SHP77 (cell line): ENCODE measurements at places on chromosomes 4 and X.

DNA sequence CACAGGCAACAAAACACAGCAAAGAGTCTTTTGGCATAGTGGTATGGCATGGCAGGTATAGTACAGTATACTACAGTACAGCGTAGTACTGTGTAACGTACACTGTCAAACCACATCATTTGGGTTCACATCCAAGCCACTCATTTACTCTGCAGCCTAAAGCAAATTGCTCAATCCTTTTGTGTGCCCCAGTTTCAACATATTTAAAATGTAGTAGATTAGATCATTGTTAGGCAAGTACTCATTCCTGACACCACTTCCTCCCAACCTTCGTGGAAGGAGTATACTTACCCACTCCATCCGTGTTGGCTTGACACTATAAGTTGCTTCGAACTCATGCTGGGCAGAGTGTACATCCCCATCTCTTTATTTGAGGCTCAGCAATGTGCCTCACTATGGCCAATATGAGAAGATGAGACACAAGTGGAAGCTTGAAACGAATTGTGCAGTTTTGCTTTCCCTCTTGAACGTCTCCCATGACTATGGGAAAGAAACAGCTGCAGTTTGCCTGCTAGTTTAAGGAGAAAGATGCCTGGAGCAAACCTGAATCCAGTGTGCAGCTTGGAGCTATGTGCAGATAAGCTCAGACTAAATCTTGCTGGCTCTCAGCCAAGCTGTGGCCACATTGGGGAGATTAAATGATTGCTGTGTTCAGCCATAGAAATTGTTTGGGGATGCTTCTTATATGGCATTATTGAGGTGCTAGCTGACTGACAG lies 85.7 kb upstream of the TBL1X start:
- DNase-seq: no peak

- no peak for DNase-seq
Observed at GRCh38 chr4:80265571-80266252, 752 bp upstream of the FGF5 start.

GRCh38 chr4:110381784-110382183 lies 94.2 kb upstream of the ENPEP start:
- no peak for DNase-seq

DNA sequence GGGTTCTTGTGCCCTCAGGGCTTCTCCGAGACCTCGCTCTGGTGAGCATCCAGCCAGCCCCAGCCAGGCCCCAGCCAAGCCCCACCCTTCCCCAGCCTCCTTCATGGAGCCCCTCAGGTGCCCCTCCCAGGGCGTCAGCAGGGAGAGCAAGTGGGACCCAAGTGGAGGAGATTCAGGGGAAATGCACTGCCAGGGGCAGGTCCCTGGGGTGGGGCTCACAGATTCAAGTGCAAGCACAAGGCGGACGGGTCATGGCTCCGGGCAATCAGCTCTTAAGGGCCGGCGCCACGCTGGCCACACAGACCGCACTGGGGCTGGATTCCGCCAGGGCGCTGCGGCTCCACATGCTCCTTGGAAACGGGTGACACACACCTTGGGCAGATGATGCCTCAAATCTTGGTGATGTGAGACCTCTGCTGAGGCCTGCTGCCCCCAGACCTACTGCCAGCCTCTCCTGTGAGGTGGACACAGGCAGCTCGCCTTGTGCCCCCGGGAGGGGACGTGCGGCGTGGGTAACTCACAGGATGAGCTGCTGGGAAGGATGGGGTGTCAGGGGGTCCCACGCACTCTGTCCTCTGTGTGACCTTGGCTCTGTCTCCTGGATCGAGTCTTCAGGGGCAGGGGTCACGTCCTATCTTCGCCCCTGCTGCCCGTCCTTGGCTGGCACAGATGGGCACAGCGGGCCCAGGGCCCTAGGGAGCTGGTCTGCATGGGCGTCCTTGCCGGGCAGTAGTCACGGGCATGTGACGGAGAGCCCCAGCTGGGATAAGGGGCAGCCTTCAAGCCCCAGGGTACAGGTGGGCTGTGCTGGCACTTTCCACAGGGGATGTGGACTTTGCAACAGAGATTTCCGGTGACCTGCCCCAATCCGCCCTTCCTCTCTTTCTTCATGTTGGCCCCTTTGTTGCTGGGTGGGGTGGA lies 17.1 kb downstream of the NAT8L start:
- no peak for DNase-seq

GRCh38 chr4:171650543-171650942 lies 162.7 kb upstream of the GALNTL6 start:
- DNase-seq: no peak

GRCh38 chrX:130746709-130747342 lies 156.2 kb downstream of the ENOX2 start:
- no peak for DNase-seq

DNA sequence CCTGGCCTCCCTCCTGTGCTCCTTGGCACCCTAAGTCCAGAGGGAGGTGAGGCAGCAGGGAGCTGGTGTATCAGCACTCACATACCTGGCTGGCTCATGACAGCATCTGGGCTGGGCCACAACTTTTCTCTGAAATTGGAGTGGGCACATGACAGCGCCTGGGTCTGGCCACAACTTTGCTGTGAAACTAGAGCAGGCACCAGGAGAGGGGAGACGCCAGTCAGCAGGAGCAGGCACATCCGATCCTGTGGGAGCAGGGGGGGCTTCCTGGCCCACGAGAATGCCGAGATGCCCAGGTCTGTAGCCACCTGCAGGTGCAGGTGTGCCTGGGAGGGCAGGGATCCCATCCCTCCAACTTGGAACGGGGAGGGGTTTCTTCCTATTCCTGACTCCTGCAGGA lies 69.7 kb upstream of the PPP3CA start:
- DNase-seq: no peak

GRCh38 chr4:152090543-152090942 lies 329.7 kb upstream of the GATB start:
- no peak for DNase-seq

DNA sequence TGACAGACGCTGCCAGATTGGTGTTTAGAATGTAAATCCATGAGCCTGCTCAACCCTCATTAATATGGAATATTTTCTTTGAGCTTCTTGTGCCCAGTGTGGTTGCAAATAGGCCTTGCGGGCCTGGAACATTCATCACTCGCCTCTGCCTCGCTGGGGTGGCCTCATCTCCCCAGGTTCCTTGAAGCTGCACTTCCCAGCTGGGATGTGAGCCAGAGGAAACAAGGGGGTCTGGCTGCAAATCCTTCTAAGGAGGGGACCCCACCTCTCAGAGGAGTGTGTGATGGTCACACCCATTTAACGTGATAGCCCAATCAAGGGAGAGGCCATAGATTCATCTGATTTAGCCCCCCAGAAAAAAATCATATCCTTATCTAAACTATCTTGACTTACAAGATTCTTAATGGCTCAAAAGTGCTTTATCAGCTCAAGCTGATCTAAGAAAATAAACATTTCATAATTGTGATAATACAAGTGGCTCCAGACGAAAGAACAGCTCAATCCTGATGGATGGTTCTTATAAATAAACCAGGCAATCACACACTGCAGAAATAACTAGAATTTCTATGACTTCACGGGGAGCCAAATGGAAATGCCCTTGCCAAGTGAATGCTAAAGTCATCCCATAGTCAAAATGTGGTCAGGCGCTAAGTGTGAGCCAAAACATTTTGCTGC lies 189.9 kb downstream of the PTTG2 start:
- no peak for DNase-seq

GRCh38 chrX:72105436-72105835 lies 26.3 kb downstream of the RTL5 start:
- no peak for DNase-seq

DNA sequence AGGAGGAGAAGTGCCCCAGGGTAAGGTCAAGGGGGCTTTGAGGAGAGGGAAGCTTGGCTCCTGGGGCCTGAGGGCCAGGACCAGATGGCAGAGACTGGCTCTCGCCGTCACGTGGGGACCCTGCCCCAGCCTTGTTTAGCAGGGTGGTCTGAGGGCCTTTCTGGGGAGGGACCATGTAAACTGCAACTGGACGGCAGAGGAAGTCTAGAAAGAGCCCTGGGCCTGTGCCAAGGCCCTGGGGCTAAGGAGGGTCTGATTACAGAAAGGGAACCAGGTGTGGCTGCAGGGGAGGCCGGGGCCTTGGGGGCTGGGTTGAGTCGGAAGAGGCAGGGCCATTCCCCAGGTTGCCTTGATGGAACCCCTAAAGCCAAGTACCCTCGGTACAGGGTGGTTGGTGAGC lies 1.8 kb upstream of the HGFAC start:
- DNase-seq: no peak

DNA sequence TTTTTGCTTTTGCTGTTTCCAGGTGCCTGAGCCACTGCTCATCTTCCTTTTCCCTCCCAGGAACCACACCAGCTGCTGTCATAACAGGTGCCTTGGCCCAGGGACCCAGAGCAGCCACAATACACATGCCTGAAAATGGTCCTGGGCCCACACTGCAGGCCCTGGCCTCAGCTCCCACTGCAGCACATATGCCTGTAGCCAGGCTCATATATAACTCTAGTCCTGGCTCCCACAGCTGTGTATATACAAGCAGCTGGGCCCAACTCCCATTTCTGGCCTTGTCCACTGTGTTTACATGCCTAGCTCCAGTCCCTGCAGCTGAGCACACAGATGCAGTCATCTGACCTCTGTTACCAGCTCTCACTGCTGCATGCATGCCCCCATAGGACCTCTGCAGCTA lies 930.5 kb downstream of the ADGRL3 start:
- peak; percentile 97 for DNase-seq

GRCh38 chrX:9942086-9942485 lies 25.1 kb upstream of the CLDN34 start:
- DNase-seq: no peak

DNA sequence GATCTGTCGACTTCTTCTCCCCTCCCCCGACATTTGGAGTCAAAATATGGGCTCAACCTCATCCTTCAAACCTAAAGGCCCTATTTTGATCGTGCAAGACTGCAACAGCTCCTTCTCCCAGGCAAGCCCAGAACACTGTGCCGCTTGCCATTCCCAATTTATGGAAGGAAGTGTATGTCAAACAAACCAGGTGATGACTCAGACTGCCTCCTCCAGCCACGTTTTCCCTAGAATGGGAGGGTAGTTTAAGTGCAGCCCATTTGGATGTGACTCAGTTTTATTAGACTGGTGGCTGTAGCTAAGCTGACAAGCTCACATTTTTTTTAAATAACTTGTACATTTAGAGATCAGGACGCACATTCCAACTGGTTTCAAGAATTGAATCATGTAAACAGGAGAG lies 570.4 kb upstream of the DIPK2B start:
- DNase-seq: no peak

DNA sequence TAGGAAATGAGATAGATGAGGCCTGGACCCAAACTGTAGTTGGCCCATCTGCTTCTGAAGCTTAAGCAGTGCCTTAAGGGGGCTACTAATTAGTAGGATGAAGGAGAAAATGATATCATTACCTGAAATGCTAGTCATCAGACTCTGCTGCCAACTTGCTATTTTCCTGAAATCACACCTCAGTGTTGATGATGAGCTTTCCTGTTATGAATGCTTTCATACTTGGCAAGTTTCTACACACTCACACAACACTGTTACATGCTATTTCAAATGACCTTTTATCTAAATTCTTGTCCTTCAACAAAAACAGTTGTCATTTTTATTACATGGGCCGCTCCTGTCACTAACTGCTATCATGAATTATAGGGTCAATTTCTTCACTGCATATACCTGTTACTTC lies 416.0 kb downstream of the PRDM5 start:
- DNase-seq: no peak

DNA sequence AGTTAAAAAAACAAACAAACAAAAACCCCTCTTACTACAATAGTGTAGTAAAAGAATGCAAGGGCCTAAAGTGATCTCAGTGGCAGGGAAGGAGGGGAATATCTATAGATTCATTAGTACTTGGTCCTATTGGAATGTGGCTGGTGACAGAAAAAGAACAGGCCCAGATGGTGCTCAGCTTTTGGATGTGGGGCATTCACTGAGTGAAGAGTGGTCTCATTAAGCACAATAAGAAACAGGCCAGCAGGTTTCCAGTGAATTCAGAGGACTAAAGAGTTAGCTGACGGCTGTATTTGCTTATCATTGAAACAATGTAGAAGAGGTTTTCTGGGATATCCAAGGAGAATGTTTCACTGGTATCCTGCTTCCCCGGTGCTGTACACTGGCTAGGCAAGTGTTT lies 243.8 kb upstream of the HHIP start:
- no peak for DNase-seq

DNA sequence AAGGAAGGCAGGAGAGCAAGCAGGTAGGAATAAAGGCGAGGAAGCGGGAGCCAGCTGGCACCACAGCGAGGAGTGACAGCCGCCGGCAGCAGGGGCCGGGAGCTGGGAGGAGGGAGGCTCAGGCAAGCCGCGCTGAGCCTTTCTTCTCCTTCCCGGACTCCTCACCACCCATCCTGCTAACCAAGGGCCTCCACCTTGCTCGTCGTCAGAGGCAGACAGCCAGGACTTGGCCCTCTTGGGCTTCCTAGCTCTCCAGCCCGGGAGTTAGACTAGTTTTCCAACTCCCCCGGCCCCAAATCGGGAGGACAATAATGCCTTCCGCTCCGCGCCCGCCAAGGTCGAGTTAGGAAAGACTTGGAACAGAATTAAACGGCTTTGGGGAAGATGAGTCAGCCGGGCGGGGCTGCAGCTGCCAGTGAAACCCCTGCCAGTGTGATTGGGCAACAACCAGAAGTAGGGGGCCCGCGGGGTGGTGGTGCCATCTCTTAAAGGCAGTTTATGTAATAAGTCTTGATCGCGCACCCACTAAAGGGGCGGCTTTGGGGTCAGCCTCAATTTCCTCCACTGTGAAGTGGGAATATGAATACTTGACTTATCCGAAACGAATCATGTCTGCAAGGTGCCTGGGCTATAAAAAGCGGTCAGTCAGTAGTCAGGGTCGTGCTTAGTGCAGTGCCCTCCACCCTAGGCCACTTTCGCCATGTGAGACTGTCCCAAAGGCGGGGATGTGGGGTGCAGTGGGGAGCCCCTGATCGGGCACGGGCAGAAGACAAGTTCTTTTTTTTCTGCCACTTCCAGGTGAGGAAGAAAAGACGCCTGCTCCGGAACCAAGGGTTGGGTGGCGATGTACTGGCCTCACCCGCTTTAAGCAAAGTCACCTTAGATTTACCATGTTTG lies 6.7 kb upstream of the HSD17B10 start:
- peak; percentile 75 for DNase-seq

DNA sequence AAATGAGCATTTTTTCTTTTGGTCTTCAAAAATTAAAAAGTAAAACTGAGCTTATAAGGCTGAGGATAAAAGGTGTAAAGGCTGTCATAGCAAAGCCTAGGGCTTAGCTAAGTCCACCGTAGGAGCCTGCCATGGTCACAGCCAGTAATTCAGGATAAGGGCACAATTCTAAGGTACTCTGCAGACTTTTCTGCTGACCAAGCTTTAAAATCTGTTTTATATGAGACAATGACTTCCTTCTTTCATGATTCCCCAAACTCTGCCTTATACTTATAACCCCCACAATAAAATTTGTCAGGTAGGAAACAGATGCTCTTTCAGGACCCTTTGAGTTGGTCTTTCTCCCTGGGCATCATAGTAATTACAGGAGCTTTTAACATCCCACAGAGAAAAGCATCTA lies 138.5 kb downstream of the COL4A6 start:
- no peak for DNase-seq

DNA sequence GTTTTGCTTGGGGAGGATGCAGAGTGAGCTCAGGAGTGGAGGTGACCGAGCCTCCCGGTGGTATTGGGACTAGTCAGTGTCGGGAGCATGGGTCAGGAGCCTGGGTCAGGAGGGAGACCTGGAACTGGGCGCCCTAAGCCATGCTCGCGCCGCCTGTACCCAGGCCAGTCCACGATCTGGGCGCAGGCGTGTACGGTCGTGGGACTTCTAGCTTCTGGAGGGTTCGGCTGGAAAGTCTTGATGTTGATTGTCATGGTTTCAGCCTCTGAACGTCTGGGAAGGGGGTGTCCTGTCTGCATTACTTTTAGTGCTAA lies 244 bp downstream of the EIF2S3 start:
- no peak for DNase-seq
